Left lobe of liver (tissue), 2 donors: ENCODE measurements at places on chromosomes 1 and 21. TPM values are rescaled to one million over a fixed set of nuclear protein-coding genes. Genes with fewer than 3 reads are reported as not detected.

DNA sequence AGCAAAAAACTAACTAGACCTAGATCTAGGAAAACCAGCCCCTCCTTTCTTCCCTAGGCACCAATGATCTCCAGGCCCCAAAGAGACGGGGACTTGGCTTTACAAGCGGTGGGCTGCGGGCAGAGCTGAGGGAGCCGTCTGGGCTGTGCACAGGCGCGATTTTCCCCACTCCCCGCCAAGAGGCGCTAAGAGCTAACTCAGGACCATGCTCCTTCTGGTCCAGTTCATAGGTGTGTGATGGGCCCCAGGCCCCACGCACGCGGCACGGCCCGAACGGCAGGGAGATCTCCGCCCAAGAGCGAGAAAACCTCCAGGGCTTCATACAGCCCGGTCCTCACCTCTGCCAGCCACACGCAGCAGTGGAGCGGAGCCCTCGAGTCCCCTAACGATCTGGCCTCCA, 7.5 kb upstream of the GPR153 start:
- no peak for DNase-seq

DNA sequence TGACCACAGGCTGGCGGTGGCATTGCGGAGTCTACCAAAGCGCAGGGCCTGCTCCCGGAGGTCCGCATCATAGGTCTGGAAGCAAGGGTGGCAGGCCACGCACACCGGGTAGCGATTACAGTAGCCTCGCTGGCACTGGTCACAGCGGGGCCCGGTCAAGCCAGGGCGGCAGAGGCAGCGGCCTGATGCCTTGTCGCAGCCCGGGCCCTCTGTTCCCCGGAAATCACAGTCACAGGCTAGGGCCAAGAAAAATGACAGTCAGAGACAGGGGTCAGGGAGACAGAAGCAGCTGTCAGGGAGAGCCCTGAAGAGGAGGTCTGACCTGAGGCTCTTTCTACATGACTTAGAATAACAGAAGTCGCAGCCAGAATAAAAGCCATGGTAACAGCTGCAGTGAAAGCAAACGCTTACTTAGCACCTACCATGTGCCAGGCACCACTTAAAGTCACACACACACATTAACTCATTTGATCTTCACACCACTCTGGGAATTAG, 26.4 kb downstream of the LAMB3 start:
- no peak for DNase-seq

DNA sequence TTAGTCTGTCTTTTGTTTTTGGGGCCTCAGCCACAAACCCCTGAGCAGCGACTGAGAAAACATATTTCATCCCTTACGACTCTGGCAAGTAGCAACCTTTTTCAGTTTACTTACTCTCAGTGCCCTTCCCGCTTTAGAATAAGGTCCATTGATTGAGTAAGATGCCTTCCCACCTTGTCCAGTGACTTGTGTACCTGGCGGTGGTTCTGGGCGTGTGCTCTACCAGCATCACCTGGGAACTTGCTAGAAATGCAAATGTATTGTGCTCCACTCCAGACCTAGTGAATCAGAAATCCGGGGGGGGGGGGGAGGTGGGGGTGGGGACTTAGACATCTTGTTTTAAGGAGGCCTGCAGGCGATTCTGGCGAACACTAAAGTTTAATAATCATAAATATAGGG, 72.1 kb downstream of the S1PR1 start:
- no peak for DNase-seq

DNA sequence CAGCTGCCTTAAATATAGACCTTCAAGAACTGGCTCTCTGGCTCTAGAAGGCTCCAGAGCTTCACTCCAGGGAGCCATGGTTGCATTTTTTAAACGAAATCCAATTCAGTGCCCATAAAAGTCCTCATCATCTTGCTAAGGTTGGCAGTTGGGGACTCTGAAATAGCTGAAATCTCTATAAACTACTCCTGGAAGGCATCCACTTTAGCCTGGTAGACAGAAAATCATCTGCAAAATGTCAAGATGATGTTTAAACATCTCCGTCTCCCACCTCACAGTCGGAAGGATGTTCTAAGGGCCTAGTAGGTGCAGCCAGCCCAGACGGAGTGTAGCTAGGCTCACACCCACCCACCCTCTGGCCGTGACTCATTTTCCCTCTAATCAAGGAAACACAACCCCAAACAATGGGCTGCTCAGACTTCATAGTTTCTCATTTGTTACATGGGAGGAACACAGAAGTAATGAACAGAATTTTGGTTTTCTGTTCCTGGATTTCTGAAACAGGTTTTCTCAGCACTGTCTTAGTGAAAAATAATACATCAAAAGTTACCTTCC, 235.4 kb upstream of the KAZN start:
- DNase-seq, result no peak

The ALPL gene
- total RNA-seq, result 29.3 TPM

The KRTAP13-2 gene
- not detected for total RNA-seq
